ENCODE measurements at places on chromosomes 4 and X.

DNA sequence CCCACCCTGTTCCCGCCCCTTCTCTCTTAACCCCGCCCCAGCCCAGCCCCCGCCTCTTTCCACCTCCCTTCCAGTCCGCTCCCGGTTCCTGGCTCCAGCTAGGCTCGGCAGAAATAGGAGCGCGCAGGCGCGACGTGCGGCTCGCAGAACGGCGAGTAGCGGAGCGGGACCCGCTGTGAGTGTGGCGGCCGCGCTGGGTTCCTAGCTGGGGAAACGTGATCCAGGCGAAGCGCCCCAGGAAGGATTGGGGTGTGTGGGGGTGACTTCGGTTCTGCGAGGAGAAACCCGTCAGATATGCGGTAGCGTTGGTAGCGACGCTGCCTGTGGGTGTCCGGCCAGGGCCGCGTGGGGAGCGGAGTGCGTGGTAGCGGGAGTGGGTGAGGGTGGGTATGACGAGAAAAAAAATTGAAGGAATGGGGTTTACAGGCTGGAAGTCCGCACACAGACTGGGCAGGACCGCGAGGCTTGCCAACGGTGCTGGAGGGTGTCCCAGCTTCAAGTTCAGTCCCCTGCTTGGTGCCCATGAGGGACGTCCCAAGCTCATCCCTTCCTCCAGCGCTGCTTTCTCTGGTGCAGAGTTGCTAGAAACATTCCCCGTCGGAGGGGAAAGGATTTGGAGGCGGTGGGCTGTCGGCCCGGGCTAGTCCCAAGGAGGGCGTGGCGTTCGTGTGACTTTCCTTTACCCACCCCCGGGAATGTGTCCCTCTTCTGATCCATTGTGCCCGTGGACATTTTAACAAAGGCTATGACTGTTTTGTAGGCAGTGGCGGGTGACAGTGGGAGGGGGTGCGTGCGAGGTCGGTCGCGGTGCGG is at the start of gene PRRG1:
Gene PRRG1, plus strand, starts transcription at position 144 of the 813 bp plus-strand sequence. CDS start 56,886 bp downstream, outside the sequence.
- no peak for DNase-seq

DNA sequence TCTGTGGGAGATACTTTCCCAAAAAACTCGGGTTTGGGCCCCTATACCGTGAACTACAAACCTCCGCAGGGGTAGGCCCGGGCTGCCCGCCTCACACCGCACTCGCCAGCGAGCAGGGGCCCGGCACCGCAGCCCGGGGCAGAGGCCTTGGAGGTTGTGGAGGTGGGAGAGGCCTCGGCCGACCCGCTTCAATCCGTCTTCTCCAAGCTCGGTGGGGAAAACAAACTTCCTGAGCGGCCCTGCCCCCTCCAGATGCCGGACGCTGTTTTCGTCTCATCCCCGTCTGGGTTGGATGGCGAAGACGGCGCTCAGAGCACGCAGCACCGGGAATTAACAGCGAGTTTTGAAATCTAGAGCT is 442 bp upstream of the MCUB start:
- DNase-seq = peak; percentile 52

- no peak for DNase-seq
These were observed 109.4 kb upstream of the H2AZ1 start for GRCh38 chr4:100059467-100059866.

- DNase-seq = no peak
These were observed 552.6 kb upstream of the INTU start for GRCh38 chr4:127080141-127080540.

DNA sequence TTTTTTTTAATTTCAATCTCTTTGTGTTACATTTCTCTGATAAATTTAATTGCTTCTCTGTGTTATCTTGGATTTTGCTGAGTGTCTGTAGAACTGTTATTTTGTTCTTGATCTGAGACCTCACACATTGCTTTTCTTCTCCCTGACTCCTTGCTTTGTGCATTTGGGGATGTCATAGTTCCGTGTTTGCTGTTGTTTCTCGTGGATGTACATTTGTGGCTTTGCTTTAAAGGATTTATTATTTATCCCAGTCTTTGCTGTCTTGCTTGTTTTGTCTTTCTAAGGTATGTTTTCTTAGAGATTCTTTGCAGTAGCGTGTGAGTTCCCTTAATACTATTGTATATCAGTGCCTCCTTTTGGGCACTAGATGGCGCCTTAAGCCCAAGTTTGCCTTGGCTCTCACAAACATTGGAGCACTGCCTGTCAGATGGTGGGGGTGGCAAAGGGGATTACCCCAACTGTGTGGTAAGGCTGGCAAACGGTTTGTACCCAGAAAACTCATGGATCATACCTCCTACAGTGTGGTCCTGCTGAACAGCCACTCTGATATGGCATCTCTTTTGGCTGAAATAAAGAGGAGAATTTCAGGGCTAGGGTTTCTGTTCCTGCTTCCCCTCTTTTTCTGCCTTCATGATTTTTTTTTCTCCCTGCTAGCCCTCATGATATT is 96.4 kb downstream of the PGRMC2 start:
- peak; percentile 31 for DNase-seq

- DNase-seq = no peak
These were observed 943.1 kb downstream of the ARAP2 start for GRCh38 chr4:35300996-35301774.

- no peak for DNase-seq
These were observed 180.2 kb upstream of the TET2 start for GRCh38 chr4:104966349-104967033.

- no peak for DNase-seq
These were observed 359.2 kb downstream of the FBXW7 start for GRCh38 chr4:152176627-152177214.

- no peak for DNase-seq
These were observed 158.8 kb downstream of the ATP10D start for GRCh38 chr4:47643845-47644244.

DNA sequence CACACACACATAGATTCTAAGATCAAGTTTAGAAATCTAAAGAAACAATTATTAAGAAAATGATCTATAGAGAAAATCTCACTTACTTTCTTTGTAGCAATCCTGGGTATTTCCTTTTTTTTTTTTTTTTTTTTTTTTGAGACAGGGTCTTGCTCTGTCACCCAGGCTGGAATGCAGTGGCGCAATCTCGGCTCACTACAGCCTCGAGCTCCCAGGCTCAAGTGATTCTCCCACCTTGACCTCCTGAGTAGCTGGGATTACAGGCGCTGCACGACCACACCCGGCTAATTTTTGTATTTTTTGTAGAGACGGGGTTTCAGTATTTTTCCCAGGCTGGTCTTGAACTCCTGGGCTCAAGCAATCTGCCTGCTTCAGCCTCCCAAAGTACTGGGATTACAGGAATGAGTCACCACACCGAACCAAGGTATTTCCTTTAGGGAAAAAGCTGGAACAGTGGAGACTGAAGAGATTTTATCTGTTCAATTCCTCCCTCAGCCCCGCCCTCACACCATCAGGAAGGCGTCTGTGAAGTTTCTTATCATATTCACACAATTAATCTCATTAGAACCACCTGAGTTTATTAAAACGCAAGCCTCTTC is at the start of gene TRIML2:
Gene TRIML2, minus strand, starts transcription at position 447 of the 599 bp plus-strand sequence. CDS start 4,235 bp downstream, outside the sequence.
- no peak for DNase-seq

DNA sequence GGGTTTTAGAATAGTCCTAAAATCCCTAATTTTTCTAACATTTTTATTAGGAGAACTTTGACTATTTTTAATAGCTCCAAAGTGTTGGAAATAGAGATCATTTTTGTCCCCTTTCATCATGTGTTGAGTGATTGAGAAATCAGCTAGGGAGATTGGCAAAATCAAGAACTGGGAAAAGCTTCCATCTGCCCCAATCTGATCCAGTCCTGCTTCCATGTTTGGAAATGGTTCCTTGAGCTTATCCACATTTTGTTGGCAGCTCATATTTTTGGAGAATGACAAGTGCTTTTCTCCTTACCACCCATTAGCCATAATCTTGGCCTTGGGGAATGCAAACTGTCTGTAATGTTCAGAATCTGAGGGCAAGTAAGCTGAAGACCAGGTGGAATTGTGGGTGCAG is 73.9 kb downstream of the SYNPO2 start:
- no peak for DNase-seq

All from activated B cell treated with CpG ODN at 0.5 μM for 24 hours (primary cell).